NCI-H460 (cell line): ENCODE measurements at places on chromosomes 6 and 20.

GRCh38 chr6:35068206-35068605 lies 72.9 kb downstream of the TCP11 start:
- no peak for DNase-seq

GRCh38 chr20:63083831-63084562 lies 77.2 kb upstream of the BHLHE23 start:
- no peak for DNase-seq

DNA sequence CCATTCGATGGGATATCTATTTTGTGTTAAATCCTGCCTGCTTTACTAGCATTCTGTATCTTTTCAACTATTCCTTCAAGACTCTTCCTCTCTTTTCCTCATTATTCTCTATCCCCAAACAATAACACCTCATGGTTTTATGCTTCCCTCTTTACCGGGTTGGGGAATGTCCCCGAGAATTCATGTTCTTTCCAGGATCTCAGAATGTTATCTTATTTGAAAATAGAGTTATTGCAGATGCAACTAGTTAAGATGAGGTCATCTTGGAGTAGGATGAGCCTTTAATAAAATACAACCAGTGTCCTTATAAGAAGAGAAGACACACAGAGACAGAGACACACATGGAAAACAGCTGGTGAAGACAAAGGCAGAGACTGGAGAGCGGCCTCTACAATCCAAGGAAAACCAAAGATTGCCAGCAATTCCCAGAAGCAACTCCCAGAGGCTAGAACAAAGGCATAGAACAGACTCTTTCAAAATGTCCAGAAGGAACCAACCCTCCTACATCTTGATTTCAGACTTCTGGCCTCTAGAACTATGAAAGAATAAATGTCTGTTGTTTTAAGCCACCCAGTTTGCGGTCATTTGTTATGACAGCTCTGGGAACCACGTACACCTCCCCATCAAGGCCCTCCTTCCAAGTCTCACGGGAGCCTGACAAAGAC lies 126.8 kb upstream of the TNFAIP3 start:
- no peak for DNase-seq

DNA sequence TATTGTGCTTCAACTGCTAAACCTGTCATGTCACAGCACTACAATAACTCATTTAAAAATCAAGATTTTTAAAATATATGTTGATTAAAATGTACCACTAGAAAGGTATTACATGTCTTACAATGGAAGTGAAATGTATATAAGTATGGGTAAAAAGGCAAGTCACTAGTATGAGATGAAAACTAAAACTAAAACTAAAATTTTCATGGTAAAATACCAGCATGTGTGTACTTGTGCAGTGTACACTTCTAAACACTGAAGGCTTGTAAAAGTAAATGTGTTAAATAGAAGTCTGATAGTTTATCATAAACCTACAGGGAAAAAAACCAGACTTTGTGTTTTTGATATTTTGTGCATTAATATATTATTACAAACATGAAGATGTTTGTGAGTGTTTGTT lies 13.7 kb upstream of the TMEM244 start:
- DNase-seq: no peak

DNA sequence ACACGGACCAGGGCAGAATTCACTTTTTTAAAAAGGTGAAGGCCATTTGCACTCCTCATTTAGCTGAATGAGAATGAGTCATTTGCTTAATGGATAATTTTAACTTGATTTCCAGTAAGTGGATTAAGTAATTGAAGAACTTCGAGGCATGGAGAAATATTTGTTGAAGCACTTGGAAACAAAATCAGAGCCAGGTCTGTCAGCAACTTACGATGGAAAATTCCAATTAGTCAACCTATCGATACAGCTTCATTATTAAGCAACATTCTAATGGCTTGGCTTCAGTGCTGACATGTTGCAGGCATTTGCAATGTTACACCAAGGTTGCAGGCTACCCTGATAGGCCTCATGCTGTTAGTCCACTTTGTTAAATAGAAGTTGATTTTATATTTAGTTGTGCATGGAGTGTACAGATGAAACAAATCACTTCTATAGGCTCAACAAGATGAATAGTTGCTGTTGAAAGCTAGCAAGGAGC lies 423.5 kb upstream of the SLC35B3 start:
- no peak for DNase-seq

DNA sequence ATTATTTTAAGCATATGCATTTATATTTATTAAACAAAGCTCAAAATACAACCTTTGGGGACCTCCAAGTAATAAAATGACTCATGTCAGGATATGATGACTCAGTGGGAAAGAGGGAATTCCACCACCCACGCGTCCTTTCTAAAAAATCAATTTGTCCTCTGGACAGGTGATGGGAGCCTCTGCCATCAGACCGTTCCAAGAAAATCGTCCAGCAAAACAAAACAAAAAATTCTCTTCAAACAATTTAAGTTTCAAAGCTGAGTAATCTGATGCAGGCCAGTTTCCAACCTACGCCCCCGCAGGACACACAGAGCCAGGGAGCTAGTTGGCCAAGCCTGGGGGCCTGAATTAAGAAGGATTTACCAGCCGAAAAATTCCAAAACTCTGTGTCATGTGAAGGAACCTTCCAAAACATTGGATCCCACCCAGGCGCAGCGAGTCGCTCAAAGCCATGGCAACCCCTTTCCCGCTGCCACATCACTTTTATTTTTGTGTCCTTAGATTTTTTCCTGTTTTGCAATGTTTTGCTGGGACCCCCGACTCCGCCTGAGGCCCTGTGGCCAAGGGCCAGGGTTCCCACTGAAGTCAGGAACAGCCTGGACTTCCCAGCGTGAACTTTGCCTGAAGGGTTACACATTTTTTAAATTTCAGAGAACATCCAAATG lies 95.3 kb downstream of the NFATC2 start:
- DNase-seq: no peak

GRCh38 chr6:156880913-156881312 lies 103.7 kb downstream of the ARID1B start:
- DNase-seq: no peak

DNA sequence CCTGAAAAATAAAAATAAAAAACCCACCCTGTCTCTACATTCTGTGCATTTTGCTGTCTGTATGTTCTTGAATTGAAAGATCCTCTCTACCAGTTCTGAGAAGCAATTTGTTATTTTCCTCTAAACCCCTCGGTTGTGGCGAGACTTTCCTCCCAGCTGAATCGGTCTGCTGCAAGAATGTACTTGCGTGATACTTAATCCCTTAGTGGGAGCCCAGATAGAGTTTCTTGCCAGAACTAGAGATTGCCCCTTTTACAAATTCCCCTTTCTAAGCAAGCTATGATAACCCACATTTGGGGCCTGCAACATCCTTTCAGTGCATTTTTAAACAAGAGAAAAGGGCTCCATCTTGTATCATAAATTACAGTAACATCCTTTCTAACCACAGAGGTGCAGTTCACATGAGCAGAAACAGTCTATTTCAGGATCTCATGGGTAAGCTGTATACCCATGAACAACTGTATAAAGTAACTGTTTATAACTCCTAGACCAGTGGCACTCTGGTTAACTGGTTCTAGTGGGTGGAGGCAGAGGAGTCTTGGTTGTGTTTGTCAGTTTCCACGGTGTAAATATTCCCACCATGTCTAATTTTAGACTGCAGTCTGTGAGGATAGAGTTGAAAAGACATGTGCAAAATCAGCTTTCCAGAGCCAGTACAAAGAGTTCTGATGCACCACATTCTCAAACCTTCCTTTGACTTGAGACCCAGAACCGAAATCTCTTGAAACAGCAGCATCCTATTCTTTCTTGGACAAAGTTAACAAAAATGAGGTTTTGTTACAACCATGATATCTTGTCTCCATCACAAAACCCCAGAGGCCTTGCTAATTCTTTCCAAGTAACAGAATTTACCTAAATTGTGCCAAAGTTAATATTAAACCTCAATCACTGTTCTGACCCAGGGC lies 113.1 kb upstream of the ZNF217 start:
- no peak for DNase-seq

GRCh38 chr6:132062626-132063025 lies 111.5 kb upstream of the CCN2 start:
- DNase-seq: no peak

DNA sequence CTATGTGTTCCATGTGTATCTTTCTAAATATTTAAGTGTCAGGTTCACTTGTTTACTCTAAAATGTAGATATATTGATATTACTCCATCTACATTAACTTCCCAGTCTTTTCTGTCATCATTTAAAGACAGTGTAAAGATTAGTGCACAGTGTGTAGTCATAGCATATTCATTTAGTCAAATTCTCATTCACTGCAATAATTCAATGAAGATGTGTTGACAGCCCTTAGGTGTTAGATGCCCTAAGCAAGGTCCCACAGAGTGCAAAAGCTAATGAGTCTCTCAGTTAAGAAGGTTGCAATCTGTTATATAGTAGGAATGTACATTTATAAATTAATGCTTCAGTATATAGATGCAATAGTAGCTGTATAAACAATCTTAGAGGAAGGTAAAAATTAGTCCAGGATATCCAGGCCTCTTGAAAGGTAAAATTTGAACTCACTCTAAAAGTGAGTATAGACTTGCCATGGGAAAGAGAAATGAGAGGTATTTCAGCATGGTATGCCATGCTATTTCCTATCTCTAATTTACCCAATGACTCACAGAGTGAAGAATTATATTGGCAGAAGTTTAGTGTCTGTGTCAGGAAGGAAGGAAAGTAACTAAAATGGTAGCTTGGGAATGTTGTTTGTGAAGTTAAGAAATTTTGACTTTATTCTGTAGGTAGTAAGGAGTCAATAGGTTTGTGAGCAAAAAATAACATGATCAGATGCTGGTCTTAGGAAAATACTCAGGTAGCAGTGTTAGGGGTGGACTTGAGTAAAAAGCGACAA lies 969.9 kb upstream of the CITED2 start:
- peak; percentile 64 for DNase-seq

GRCh38 chr20:50645253-50646068 lies 45.9 kb downstream of the RIPOR3 start:
- peak; percentile 60 for DNase-seq

DNA sequence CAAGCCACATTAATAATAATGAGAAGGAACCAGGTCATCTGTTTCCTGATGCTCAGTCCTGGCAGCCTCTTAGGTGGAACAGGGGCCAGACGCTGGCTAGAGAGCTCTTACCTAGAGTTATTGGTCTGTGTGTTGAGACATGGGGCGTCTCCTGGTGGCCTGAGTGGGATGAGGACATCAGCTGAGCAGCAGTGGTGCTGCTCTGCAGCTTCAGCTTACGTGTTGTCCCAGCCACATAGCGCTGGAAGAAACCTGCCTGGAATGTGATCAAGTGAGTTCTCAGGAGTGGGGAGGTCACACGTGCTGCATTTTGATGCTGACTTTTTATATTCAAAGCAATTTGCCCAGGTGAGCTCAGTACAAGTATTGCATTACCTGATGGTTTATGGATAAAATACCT lies 355.4 kb downstream of the CDH26 start:
- DNase-seq: no peak

DNA sequence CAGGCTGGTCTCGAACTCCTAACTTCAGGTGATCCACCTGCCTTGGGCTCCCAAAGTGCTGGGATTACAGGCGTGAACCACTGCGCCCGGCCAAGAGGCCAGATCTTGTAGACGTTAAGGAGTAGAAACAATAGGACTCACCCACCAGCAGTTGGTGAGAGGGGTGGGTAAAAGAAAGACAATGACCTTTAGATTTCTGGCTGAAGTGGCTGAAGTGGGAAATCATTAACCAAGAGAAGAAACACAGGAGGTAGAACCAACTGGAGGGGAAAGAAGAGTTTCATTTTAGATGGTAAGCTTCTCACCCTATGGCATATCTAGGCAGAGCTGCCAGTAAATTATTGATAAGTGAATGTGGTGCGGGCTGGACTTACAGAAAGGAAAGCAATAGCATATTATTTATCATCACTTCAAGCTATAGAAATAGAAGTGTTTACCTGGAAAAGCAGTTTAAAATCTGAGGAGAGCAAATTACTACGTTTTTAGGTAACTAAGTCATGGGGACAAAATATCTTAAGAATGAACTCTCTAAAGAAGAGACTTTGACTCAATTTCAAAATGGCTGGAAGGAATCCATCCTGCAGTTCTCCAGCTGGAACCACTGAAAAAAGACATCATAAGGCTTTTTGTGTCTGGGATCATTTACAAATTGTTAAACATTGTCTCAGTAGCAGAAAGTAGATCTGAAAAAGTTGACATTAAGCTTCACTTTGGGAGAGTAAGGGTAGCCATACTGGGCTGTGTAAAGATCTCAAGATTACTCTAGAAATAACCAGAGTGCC lies 109.6 kb downstream of the ALDH8A1 start:
- no peak for DNase-seq

DNA sequence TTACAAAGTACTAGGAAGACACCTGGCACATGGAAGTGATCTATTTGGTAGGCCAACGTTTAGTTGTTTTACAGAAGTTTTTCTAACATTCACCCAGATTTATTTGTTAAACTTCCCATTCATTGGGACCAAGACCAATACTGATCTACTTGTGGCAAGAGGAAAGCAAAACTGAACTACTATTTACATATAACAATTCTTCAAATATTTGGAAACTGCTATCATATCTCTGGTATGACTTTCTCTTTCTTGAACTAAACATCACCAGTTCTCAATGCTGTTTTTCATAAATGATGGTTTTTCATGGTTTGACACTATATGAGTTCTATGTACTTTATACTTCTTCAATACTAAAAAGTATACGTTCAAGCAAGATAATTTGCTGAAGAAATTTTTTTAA lies 189.2 kb downstream of the ASCC3 start:
- no peak for DNase-seq

DNA sequence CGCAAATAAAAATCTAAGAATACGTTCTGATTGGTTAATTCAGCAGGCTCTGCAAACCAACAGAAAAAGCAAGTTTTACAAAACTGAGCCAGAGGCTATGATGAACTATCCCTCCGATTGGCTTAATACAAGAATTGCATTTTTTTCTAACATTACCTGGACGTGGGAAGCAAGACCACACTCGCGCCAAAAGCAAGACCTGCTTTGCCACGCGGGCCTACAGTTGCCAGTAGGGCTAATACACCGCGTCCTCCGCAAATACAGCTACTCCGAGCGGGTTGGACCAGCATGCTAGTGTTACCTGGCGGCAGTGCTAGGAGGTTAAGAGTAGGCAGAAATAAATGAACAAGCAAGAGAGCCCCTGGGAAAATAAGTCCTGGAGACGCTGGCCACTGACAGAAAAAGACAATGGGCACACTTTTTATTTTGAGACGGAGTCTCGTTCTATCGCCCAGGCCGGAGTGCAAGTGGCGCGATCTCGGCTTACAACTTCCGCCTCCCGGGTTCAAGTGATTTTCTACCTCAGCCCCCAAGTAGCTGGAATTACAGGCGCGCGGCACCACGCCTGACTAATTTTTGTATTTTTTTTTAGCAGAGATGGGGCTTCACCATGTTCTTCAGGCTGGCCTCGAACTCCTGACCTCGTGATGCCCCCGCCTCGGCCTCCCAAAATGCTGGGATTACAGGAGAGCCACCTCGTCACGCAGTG lies 131.9 kb upstream of the BTN3A2 start:
- DNase-seq: no peak

DNA sequence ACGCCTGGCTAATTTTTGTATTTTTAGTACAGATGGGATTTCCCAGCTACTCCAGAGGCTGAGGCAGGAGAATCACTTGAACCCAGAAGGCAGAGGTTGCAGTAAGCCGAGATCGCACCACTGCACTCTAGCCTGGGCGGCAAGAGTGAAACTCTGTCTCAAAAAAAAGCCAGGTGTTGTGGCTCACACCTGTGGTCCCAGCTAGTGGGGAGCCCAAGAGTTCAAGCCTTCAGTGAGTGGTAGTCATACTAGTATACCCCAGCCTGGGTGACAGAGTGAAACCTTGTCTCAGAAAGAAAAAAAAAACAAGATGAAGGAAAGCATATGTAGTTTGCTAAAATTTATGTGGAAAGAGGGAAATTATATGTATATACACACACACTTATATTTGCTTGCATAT lies 20.0 kb upstream of the POU5F1 start:
- no peak for DNase-seq
